Stimulated activated CD4-positive, alpha-beta T cell treated with anti-CD3 and anti-CD28 coated beads, Interleukin-4, amount 100 ng/mL, for 4 hours (primary cell): ENCODE measurements at places on chromosomes 13 and 19.

DNA sequence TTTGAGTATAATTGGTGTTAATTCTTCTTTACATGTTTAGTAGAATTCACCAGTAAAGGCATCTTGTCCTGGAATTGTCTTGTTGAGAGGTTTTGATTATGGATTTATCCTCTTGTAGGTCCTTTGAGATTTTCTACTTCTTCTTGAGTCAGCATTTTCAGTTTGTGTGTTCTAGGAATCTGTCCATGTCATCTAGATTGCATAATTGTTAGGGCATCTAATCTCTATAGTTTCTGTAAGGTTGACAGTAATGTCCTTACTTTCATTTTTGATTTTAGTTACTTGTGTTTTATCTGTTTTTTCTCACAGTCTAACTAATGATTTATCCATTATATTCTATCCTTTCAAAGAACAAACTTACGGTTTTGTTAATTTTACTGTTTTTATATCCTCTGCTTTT lies 492.0 kb downstream of the FGF9 start:
- DNase-seq: no peak

DNA sequence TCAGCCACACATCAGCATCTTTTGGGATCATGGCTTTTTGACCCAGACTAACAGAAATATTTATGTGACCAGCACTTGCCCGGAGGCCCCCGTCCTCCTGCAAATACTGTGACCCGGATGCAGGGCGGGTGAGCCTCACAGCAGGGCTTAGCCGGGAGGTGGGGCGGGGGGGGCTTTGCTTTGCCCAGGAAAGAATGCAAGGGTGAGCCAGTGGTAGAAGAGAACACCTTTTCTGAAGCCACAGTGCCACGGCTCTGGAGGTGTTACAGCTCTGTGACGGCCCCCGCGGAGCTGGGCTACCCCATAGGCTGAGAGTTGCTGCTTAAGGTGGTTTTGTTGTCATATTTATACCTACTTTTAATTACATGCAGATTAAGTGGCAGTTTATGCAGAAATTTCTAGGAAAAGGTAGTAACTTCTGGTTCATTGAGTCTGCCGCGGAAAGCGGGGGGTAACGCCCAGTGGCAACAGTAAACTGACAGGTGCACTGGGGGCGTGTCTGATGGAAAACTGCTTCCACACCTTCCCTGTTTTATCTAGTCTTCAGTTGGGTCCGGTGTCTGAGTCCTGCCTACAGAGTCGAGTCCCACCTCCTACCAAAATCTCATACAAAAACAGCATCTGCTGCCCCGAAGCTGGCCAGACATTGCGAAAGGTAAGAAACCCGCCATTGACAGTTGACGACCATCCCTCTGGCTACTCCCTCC lies 187.9 kb downstream of the TEX29 start:
- no peak for DNase-seq

- DNase-seq: no peak
These were observed 3.6 kb upstream of the GNG8 start for GRCh38 chr19:46639358-46640182.

DNA sequence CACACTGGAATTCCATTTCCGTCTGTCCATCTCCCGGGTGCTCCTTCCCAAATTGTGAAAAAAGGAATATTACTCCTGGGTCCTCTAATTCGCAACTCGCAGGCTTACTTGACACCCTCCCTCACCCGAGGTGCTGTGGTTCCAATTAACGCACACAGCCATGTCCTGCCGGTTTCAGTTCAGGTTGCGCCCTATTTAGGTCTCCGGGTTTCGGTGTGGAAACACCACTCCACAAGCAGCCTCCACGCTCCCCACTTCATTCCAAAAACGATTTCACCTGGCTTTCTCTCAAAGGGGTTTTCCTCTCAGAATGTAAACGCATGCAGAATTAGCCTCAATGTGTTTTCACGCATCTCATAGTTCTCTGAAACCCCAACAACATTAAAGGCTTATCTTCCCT lies 37.9 kb downstream of the NAXD start:
- DNase-seq: no peak

DNA sequence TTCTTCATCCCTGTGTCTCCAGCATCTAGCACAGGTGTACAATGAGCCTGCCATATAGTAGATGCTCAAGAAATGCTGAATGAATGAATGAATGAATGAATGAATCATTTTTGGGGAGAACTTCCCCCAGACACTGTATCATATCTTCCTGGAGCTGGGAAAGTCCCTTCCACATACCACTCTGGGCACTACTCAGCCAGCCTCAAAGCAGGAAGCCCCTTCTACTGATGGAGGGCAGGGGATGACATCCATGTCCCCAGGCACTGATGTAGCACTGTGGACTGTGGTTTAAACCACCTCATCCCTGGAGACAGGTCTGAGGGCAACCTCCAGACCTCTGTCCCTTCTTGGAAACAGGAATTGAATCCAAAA lies 4.8 kb downstream of the GNA15 start:
- no peak for DNase-seq

- DNase-seq: no peak
These were observed 58.3 kb upstream of the ANKRD10 start for GRCh38 chr13:110973007-110973700.

GRCh38 chr13:49546561-49546960 lies 38.8 kb downstream of the RCBTB1 start:
- DNase-seq: no peak

DNA sequence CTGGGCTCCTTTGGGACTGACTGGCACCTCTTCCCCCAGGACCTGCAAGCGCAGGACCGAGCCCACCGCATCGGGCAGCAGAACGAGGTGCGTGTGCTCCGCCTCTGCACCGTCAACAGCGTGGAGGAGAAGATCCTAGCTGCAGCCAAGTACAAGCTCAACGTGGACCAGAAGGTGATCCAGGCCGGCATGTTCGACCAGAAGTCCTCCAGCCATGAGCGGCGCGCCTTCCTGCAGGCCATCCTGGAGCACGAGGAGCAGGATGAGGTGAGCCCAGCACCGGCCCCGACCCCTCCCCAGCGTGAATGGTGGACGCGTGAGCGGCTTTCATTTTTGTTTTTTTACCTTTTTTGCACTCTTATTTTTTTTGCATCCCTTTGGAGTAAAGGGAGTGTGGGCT lies 56.0 kb upstream of the LDLR start:
- no peak for DNase-seq
